Spinal cord (tissue), 10 donors: ENCODE measurements at places on chromosomes 6 and 20.

GRCh38 chr6:116392132-116393013 lies 21.6 kb downstream of the DSE start:
- no peak for DNase-seq

GRCh38 chr6:26428206-26428605 lies 12.1 kb upstream of the BTN3A3 start:
- DNase-seq = no peak

GRCh38 chr6:134805168-134805567 lies 144.7 kb downstream of the ALDH8A1 start:
- DNase-seq = no peak

DNA sequence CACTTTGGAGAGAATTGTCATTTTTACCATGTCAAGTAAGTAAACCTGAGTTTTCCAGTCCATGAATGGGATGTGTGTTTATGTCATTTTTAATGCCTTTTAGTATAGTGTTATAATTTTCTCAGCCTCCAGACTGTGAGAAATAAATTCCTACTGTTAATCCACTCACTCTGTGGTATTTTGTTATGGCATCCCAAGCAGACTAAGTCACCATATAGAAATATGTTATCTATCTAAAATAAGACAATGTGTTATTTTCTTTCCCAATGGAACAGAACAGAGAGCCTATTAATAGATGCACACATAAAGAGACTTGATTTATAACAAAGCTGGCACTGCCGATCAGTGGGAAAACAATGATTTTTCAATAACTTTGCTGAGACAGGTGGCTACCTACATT lies 70.2 kb upstream of the SLC4A11 start:
- DNase-seq = no peak

DNA sequence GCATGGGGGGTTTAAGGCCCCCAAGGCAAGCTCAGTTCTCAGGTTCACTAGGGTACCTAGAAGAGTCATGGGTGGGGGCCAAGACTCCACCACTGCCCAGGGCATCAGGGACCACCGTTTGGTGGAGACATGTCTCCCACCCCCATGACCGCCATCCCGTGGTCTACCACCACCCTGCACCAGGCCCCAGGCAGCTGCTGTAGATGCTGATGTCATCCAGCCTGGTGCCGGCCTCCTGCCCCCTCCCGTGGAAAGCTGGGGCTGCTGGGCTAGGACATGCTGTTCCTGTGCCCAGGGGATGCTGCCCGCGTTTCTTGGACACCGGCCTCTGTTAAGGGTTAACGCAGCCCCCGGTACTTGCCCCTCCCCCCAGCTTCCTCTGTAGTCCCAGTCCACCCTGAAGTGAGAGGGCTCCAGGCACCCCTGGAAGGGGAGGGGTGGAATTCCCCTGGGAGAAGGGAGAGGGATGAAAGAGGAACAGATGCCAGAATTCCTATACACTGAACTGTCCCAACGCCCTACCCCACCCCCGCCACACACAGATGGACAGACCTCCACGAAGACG lies 587 bp downstream of the IP6K3 start:
- no peak for DNase-seq
